ENCODE measurements at places on chromosomes 11 and 22. TPM values are rescaled to one million over a fixed set of nuclear protein-coding genes. Genes with fewer than 3 reads are reported as not detected.
A peak's percentile ranks its signal among the peaks of the same experiment; 100 is the strongest.

DNA sequence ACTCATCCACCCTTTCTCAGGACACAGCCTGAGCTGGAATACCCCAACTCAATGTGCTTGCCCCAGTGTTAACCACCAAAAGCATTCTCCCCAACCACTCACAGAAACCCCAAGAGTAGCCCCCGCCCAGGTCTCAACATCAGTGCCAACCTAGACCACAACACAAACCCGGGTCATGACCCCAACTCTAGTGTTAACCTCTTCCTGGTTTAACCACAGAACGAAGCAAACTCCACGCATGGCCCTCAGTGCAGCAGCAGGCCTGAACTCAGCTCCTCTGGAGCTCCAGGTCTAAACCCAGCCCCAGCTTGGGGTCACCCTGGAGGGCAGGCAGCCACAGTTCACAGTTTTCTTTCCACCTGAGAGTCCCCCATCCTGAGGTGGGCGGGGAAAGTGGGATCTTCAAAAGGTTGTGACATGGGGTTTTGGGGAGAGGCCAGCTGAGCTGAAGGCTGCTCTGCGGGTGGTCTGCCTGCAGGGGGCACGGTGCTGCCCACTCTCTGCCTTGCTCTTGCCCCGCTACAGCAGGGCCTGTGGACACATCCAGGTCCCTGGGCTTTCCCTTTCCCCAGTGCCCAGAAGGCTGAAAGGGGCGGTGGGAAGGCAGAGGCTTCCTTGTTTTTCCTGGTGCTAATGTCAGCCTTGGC, 37.9 kb downstream of the NECTIN1 start:
- no peak for ATAC-seq

Gene OTUB1
- total RNA-seq, result 57.7 TPM

Gene PRR14L
- total RNA-seq, result 18.0 TPM

- ATAC-seq, result no peak
Measured at GRCh38 chr22:47019012-47019790, 256.8 kb downstream of the TBC1D22A start.

Gene KCNQ1
- 2.6 TPM for total RNA-seq

Gene OR56B4
- total RNA-seq, result not detected

DNA sequence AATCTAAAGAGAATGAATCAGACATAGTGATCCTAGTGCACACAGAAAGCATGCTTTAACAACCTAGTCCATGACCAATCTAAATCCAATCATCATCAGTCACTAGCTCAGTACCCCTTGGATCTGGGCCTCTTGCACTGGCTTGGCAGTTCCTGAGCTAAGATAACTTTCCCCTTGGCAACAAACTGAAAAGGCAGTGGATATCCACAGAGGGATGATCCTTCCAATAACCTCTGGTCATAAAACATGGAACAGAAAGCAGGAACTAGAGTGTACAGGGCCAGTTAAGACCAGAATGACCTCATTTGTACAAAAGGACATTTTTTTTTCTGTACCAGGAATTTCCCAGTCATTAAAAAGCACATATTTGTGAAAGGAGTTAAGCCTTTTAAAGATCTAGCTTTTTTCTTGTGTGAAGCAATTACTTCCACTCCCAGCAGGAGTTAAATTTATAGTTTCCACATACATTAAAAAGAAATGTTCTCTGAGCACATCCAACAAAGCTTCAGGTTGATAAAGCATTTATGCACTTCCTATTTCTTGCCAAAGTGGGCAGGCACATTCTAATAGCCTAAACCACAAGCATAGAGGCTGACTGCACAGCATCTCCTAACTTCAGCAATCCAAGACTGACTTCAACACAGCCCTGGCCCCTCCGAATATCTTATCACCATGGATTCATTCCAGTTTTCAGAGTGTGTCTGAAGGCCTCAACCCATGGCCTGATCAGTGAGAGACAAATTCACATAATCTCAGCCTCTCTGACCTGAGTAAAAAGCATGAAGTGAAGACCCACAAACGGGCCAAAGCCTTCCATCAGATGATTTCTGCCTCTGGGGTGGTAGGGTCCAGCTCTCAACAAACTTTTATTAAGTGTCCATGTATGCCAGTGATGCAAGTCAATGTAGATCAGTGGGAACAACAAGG, 29.9 kb downstream of the GUCY1A2 start:
- peak; percentile 65 for ATAC-seq

- ATAC-seq, result no peak
Measured at GRCh38 chr11:84714316-84714780, 912.8 kb downstream of the DLG2 start.

Gene POLD4
- 87.3 TPM for total RNA-seq

Gene YAP1
- total RNA-seq, result 256 TPM

GRCh38 chr11:131932584-131933325, 562.3 kb downstream of the NTM start:
- no peak for ATAC-seq

DNA sequence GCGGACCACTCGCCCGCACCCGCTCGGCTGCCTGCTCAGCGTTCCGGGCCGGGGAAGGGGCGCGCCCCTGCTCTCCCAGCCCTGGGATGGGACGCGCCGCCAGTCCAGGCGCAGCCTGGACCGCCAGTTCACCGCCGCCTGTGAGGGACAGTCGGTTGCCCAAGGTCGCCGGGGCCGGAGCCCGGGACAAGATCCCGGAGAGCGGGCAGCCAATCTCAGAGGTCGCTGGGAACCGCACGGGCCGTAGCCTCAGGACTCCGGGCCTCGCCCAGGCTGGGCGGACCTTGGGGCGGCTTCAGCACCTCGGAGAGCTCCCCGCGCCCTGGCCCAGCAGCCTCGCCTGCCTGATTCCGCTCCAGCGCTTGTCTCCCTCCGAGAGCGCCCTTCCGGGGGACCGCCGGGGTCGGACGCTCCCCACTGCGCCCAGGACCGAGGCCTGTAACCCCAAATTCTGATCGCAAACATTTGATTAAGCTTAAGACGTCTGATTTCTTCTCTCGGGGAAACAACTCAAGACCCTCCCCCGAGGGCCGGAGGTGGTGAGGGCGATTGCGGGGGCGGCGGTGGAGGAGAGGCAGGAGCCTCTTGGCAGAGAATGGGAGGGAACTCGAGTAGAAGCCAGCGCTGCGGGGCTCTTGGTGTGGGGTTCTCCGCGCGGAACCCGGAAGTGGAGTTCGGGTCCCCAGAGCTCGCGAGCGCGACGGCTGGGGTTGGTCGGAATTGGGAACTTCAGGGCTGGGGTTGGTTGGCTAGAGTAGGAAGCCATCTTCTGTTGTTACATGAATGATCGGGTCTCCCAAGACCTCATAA, 1.1 kb upstream of the CHRM4 start:
- ATAC-seq, result peak; percentile 92

Gene RPS6KA4
- total RNA-seq, result 21.2 TPM

Gene SMIM38
- total RNA-seq, result 2.3 TPM

- ATAC-seq, result no peak
Measured at GRCh38 chr11:29027436-29027835, 919.2 kb downstream of the METTL15 start.

DNA sequence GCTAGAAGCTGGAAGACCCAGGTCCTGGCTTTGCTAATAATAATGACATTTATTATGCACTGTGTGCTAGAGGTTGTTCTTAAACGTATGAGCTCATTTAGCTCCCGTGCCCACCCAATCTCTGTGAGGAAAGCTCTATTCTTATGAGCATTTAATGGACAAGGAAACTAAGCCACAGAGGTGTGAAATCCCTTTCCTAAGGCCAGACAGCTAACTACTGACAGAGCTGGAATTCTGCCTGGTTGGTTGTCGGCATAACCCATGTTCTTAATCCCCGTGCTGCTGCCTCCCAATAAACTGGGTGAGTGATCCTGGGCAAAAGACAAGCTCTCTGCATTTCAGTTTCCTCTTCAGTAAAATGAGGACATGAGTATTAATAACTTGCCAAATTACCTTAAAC, 49.4 kb downstream of the SNX19 start:
- ATAC-seq, result no peak

GRCh38 chr11:119446871-119447663, 24.1 kb upstream of the THY1 start:
- no peak for ATAC-seq

DNA sequence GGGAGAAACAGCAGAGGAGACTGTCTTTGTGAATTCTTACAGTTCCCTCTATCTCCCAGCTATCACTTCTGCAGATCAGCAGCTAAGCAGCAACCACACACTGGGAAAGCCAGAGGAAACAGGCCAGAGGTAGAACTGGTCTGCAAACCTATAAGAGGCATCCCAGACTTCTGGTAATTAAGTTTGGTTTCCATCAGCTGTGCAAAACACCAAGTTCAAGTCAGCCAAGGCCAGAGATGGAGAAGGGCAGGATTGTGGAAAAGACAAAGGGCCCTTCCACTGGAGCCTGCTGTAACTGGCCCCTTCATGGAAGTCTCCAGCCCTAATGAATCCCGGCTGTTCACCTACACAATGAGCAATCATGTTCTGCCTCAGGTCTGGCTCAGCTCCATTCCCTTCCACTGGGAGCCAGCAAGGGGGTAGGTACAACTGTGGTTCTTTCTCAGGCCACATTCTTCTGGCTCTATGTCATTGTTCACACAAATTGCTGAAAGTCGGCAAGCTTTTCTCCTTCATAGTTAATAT, 4.6 kb upstream of the PAMR1 start:
- ATAC-seq, result no peak

GRCh38 chr11:111851636-111852035, 19.7 kb downstream of the ALG9 start:
- no peak for ATAC-seq

- ATAC-seq, result no peak
Measured at GRCh38 chr11:97717922-97718321, 1302.8 kb upstream of the CNTN5 start.

Gene MUC6
- 0.77 TPM for total RNA-seq

DNA sequence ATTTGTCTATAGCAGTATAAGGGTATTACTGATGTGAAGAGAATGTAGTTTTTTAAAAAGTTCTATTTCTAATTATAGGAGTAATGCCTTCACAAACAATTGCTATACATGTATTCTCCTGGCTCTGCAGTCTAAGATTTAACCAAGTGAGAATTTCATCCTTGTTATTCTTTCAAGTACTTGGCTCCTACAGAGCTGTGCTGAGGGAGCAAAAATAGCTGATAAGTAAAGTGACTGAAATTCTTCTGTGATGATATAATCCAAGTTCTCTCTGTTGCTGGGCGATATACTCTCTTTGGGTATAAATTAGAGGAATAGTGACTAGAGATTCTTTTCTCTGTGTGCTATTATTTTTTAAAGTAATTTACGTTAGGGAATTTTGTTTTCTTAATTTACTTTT, 68.0 kb downstream of the PGR start:
- no peak for ATAC-seq

GRCh38 chr22:45587638-45588505, 83.8 kb upstream of the ATXN10 start:
- no peak for ATAC-seq

Gene CATSPERZ
- total RNA-seq, result not detected

Gene EED
- total RNA-seq, result 19.4 TPM

- no peak for ATAC-seq
Measured at GRCh38 chr11:14537134-14537599, 17.0 kb upstream of the PSMA1 start.

Gene TEX54
- total RNA-seq, result not detected

GRCh38 chr11:2931771-2932738, 2.8 kb upstream of the PHLDA2 start:
- ATAC-seq, result no peak

Gene GAL3ST3
- 1.2 TPM for total RNA-seq

DNA sequence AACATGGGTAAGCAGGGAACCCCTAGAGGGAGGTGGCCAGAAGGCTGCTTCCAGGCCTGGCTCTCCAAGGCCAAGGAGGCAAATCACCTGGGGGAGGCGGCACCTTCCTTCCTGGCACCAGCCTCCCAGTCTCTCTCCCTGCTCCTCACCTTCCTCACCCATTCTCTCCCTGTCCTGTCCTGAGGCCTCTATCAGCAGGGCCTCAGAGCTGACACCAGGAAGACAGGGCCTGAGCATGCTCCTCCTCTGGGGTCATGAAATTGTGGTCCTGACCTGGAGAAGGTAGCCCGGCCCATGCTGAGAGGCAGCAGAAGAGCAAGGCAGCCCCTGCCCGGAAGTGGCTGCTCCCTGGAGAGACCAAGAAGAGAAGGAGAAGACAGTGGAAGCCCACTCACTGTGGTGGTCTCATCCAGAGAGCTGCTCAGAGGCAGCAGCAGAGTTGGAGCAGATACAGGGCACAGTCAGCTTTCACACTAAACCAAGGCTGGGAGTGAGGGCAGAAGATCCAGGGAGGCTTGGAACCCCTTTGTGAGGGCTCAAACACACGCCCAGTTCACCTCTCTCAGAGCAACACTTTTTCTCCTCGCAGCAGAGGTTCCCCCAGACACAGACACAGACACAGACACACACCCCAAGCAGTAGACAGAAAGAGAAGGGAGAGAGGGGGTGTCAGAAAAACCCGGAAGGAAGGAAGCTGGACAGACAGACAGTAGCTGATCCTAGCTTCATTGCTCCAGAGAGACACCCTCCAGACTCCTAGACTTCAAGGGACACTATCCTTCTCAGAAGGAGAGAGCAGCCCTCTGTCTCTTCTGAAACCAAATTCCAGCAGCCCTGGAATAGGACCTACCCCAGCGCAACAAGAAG, 1.8 kb downstream of the BCL9L start:
- ATAC-seq, result no peak

Gene UBQLN3
- 0.62 TPM for total RNA-seq

- no peak for ATAC-seq
Measured at GRCh38 chr11:77126861-77127234, 1.2 kb upstream of the MYO7A start.

GRCh38 chr22:30169002-30169401, 77.6 kb downstream of the LIF start:
- ATAC-seq, result no peak

Gene CNTF
- 1.9 TPM for total RNA-seq

- ATAC-seq, result no peak
Measured at GRCh38 chr11:8008212-8008611, 21.1 kb downstream of the EIF3F start.

Gene PGA5
- not detected for total RNA-seq

Gene CARD16
- 3.0 TPM for total RNA-seq

- ATAC-seq, result no peak
Measured at GRCh38 chr11:35267504-35267903, 128.5 kb downstream of the CD44 start.

Gene DBX1
- not detected for total RNA-seq

GRCh38 chr11:82906931-82907330, 5.4 kb downstream of the DDIAS start:
- ATAC-seq, result no peak

GRCh38 chr11:72813740-72814285, 398 bp upstream of the ATG16L2 start:
- peak; percentile 87 for ATAC-seq

Data from gastroesophageal sphincter (tissue), 4 donors.